ENCODE measurements at places on chromosomes 16 and 17. TPM values are rescaled to one million over a fixed set of nuclear protein-coding genes. Genes with fewer than 3 reads are reported as not detected.

DNA sequence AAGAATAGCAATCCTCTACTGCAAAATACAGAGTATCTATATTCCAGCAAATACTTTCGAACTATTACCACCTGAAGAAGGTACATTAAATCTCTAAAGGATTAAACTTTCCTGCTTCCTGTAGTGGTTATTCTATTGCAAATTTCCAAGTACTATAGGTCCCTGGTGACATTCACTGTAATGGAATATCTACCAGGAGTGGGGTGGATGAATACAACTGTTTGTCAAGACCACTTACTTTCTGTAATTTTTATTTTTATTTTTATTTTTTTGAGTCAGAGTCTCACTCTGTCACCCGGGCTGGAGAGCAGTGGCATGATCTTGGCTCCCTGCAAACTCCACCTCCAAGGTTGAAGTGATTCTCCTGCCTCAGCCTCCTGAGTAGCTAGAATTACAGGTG is 389.5 kb downstream of the TMEM114 start:
- no peaks in the 10 kb centered on the region for H3K36me3 ChIP-seq
- no peak overlapping the region for H3K4me3 ChIP-seq
- no peak overlapping the region for H3K27ac ChIP-seq
- H3K27me3 ChIP-seq = no peaks in the 10 kb centered on the region

GRCh38 chr17:44492706-44493272 is 10.4 kb downstream of the GPATCH8 start:
- no peak for DNase-seq
- no peak overlapping the region for H3K27ac ChIP-seq
- H3K27me3 ChIP-seq = no peaks in the 10 kb centered on the region

GRCh38 chr17:10767232-10767631 is 36.7 kb downstream of the TMEM238L start:
- no peak overlapping the region for H3K4me3 ChIP-seq
- no peak overlapping the region for H3K27ac ChIP-seq
- DNase-seq = no peak
- H3K27me3 ChIP-seq = no peaks in the 10 kb centered on the region
- peaks cover 7% of the 10 kb centered on the region for H3K36me3 ChIP-seq

GRCh38 chr17:35774499-35774898 is 13.8 kb downstream of the C17orf50 start:
- peaks cover 3% of the 10 kb centered on the region for H3K27me3 ChIP-seq
- no peak for DNase-seq
- H3K4me3 ChIP-seq = no peak overlapping the region
- no peaks in the 10 kb centered on the region for H3K36me3 ChIP-seq
- H3K4me1 ChIP-seq = no peaks in the 10 kb centered on the region

DNA sequence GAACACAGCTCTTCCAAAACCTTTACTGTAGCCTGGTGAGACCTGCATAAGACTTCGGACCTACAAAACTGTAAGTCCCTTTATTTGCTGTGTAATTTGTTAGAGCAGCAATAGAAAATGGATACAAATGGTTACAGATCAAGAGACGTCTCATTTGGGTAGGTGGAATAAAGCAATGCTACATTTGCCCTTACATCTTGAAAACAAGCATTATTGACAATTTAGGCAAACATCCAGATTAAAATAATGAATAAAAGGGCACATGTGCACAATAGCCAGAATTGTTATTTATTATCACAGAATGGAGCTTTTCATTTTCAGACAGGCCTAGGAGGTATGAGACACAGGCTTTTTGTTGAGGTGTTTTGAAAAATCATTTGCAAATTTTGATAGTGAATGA is 222.2 kb upstream of the CPHXL start:
- no peaks in the 10 kb centered on the region for H3K36me3 ChIP-seq
- H3K4me1 ChIP-seq = no peaks in the 10 kb centered on the region
- H3K27ac ChIP-seq = no peak overlapping the region
- H3K27me3 ChIP-seq = no peaks in the 10 kb centered on the region

Gene CBLN1
- total RNA-seq = not detected

Gene PLCG2
- 7.0 TPM for total RNA-seq

Gene SNX20
- total RNA-seq = 48.9 TPM

All from activated CD4-positive, alpha-beta T cell treated with anti-CD3 and anti-CD28 coated beads for 36 hours (primary cell).